ENCODE measurements at places on chromosomes 2 and 18.

- no peak for DNase-seq
These were observed 26.0 kb downstream of the ATOH8 start for GRCh38 chr2:85779641-85780315.

GRCh38 chr2:44186810-44187209, 18.1 kb downstream of the PPM1B start:
- no peak for DNase-seq

GRCh38 chr2:8382485-8382884, 299.4 kb upstream of the ID2 start:
- no peak for DNase-seq

GRCh38 chr18:70072678-70073077, 125.0 kb upstream of the CD226 start:
- DNase-seq, result peak; percentile 49

DNA sequence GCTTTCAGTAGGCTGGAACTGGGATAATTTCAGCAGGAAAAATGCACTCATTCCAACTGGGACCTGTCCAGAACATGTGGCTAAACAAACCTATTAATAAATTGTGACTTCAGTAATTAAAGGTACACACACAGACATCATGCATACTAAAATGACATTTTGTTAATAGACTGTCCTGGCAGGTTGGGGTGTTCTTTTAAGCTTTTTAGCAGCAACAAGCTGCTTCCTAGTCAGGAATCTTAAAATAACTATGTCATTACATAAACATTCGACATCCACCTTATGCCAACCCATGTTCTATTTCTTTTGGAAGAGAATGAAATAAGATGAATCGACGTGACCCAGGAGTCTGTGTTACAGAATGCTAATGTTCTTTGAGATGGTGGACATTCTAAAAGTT, 435.7 kb downstream of the TXNL1 start:
- DNase-seq, result peak; percentile 52
